ENCODE measurements at places on chromosomes 11 and 22.

DNA sequence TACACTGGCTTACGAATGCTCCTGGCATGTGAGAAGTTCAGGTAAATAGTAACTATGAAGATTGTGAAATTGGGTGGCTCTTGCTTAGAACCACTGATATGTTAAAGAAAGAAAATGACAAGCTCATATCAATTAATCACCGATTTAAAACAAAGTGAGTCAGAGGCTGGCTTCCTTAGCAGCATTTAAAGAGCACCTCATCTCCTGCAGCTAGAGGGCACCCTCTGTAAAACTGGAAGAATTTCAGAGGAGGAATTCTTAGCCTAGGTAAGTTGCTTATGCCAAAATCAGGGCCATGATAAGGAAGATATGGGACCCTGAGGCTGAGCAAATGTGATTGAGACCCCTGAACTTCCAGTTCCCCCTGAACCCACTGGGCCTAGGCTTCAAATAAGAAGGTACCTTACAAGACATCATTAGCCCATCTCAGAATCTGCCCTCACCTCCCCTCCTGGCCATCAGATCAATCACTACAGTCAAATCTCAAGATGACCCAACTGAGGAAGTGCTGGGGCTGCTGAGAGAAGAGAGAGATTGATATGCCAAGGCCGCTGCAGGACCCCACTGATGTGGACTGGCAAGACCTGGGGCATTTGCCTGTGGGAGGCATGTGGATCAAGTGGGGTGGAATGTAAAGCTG lies 8.6 kb upstream of the CD3E start:
- DNase-seq: no peak

DNA sequence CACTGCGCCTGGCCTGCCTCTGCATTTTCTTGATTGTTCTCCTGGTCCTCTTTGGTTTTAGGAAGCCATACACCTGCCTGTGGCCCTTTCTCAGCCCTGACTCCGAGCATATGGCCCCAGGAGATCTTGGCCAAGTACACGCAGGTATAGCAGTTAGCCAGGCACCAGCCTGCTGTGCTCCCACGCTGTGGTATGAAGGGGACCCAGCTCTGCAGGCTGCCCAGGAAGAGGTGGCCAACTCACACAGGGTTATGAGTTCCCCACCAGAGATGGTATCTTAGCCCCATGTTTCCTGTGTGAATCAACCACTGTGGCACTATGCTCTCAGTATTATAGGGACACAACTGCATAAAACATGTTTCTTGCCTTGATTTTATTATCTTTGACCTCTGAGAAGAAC lies 31.1 kb downstream of the SGSM3 start:
- no peak for DNase-seq

DNA sequence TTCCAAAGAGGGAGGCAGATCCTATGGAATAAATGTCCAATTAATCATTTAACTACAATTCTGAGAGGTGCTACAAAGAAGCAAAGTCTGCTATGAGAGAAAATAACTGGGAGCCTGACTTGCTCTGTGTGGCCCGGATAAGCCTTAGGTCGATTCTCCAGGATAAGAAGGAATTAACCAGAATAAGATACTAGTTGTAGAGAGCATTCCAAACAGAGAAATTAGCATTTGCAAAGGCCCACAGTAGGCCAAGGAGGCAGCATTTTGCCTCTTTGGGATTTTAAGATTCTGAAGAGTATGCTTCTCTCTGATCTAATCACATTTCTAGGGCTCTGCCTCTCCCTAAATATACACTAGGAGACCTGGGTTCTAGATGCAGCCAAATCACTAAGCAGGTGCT lies 113.7 kb downstream of the SNX19 start:
- no peak for DNase-seq

DNA sequence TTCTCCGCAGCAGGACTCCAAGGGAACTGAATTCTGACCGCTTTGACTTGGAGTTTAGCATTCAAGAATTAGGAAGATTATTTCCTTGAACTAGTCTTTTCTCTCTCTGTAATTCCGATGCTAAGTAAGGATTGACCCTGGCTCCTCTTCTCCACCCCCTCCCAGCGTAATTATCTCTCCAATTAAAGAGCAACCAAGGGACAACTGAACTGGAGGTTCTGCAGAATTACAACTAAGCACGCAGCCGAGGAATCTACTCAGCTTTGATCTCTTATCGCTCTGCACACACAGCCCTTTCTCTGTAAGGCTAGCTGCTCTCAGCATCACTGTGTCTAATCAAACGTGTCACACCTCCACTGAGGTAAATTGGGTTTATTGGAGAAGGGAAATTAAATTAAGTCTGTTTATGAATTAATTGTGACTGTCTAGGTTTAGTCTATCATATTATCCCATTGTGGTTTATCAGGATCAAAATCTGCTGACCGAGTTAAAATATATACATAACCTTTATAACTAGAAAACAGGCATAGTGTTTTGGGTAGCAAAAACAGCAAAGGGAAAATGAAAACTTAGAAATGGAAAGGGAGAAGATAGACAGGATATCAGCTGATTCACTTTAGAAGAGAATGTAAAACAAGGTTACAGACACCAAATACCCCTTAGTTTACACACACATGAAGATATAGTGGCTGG lies 241.3 kb upstream of the LARGE1 start:
- no peak for DNase-seq

DNA sequence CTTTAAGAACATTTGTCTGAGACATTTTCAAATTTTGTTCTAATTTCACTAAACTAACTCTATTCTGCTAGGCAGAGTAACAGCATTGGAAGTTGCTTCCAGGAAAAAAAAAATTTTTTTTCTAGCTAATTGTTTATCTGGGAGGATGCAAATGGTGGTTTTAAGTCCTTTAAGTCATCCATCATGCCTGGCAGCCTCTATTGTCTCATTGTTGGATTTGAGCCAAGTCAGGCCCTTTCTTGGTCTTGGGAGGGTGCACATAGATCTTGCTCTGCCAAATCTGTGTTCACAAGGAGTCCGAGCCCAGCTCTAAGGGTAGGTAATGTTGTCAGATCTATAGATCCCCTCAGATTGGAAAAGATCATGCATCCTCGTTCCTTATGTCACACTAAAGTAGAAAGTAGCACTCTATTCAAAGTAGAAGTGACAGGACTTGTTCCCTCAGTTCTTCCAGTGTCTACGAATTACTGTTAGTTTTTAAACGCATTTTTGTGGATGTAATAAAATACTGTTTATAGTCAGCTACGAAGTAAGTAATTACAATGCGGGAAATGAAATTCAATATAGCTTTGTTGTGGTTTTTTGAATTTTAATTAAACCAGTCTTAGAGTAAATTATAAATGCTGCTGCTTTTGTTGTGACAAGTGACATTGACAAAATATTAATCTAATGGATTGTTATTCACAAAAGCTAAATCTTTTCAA lies 166.0 kb upstream of the RASSF10 start:
- DNase-seq: no peak

GRCh38 chr11:89495951-89496350 lies 4.8 kb upstream of the NOX4 start:
- no peak for DNase-seq
